Type B pancreatic cell (in vitro differentiated cells): ENCODE measurements at places on chromosomes 13 and 19. TPM values are rescaled to one million over a fixed set of nuclear protein-coding genes. Genes with fewer than 3 reads are reported as not detected.

DNA sequence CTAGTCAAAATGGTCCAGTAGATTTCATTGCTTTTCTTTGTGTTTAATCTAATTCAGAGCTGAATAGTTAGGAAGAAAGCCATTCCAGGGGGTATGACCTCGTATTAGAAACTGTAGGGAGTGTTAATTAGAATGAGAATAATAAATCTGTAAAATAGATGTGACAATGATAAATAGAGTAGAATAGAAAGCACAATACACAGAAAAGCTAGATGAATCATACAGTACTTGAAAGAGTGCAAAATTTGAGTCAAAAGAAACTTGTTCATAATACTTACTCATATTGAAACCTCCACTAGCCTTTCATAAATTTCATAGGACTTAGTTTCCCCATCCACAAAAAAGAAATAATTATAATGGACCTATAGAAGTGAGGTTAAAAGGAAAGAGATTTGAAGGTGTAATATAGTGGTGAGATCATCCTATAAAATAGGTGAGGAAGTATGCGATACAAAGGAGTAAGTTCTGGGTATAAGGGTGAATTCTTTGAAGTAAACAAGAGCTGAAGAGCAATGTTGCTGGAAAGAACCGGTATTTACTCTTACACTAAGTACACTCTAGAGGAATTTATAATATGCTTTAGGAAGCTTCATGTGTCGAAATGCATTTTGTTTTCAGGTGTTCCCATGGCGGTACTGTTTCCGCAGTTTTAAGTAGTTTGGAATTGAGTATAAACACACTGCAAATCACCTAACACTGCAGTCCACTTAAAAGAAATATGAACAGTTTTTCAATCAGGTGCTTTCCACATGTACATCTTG is 21.9 kb downstream of the PCDH17 start:
- no peak for DNase-seq

- DNase-seq, result no peak
Measured at GRCh38 chr19:9498183-9498902, at the start of gene ZNF560. Gene ZNF560, minus strand, starts transcription at chr19:9498616. Its CDS starts 23,303 bp downstream, at chr19:9475313.

GRCh38 chr19:18266771-18267686 is 7.2 kb downstream of the IQCN start:
- DNase-seq, result no peak

The ZNF121 gene
- total RNA-seq, result 58.7 and 60.0 TPM in 2 replicates

The NMRK2 gene
- total RNA-seq, result 0.65 TPM in 1 of 2 replicates, not detected in the other

- DNase-seq, result no peak
Measured at GRCh38 chr13:76512721-76513145, 373.5 kb downstream of the KCTD12 start.

The S1PR2 gene
- 8.0 and 23.3 TPM in 2 replicates for total RNA-seq

- DNase-seq, result no peak
Measured at GRCh38 chr19:11088506-11089253, 583 bp upstream of the LDLR start.

GRCh38 chr13:22497991-22498780 is 682.6 kb upstream of the SGCG start:
- no peak for DNase-seq

DNA sequence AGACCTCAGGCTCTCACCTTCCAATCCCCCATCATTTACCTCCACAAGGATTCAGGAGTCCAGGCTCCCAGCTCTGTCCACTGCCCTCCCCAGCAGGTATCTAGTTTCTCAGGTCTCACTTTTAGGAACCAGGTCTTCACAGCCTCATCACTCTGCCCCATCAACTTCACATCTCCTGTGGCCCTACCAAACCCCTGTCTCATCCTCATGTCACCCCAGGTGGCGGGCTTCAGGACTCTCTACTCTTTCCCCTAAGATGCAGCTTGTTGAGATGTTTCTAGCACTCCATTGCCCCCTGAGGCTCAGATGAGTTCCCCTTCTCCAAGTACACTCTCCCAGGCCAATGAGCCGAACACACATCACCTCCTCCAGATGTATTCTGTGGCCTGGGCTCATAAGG is 1.5 kb downstream of the PPFIA3 start:
- no peak for DNase-seq

DNA sequence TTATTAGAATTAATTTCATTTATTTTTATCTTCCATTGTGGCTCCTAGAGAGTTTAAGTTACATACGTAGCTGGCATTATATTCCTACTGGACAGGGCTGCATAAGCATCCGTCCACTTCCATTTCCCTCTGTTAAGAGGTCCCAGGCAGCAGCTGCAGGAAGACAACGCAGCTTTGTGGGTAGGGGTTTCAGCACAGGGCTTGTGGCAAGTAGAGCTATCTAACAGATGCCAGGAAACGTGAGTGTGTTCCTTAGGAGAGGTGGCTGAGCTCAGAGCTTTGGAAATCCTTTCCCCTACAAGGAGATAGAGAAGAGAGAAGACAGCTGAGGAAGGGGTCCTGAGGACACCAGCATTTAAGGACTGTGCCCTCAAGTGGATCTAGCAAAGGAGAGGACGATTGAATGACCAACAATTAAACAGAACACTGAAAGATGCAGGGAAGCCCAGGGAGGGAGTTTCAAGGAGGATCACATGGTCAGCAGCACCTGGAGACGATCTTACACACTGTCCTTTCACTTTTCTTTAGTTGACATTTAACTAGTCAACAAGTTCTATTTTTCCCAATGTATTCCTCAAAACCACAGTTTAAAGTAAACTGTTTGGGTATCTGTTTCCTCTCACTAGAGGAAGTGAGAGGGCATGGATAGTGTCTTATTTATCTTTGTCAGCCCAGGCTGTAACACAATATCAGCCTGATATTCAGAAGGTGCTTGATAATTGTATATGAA is 2.3 kb upstream of the N4BP2L1 start:
- DNase-seq, result no peak

The PRKCG gene
- total RNA-seq, result 2.4 and 3.1 TPM in 2 replicates

The CPB2 gene
- total RNA-seq, result 0.19 and 0.31 TPM in 2 replicates

DNA sequence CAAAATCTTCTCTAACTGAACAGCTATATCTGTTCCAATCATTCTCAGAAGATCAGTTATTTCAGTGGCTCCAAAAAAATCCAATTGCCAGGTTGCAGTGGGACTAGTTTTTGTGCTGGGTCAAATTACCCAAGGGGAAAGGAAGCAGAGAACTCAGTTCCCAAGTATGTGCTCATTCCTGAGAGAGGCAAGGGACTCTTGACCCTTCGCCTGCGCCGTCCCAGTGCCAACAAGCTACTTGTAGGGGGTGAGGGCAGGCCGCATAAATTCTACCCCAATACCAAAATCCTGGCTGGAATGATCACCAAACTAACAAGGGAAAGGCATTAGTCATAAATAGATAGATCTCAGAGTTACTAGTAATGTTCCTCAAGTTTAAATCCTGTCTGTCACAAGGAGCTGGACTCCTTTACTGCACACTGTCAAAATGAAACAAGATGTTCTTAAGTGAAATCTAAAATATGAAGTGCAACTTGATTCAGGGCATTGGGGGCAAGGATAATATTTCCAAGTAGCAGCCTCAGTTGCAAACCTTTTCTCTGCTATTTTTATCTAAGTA is 50.6 kb downstream of the XPO4 start:
- DNase-seq, result no peak

DNA sequence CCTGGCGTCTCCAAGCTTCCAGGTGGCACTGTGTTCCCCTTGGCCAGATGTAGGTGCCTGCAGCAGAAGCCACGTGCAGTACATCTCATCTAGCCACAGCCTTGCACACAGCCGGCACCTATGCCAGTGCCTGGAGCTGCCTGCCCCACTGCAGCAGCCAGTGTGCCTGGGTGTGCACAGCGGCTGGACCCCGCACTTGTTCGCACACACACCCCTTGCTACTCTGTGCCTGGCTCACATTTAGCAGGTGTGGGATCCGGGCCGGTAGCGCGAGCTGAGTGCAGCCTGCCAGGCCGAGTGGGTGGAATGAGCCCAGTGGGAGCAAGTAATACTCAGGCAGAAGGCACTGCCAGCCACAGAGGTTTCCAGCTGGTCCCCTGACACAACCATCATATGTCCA is 26.9 kb upstream of the RBM26 start:
- DNase-seq, result no peak
